Activated T-cell treated with anti-CD3 and anti-CD28 coated beads, Interleukin-2, amount 50 U/mL, for 1 hour (primary cell): ENCODE measurements at places on chromosomes 1 and 21.

- no peak for DNase-seq
Observed at GRCh38 chr1:228873709-228874108, 138.4 kb downstream of the RHOU start.

DNA sequence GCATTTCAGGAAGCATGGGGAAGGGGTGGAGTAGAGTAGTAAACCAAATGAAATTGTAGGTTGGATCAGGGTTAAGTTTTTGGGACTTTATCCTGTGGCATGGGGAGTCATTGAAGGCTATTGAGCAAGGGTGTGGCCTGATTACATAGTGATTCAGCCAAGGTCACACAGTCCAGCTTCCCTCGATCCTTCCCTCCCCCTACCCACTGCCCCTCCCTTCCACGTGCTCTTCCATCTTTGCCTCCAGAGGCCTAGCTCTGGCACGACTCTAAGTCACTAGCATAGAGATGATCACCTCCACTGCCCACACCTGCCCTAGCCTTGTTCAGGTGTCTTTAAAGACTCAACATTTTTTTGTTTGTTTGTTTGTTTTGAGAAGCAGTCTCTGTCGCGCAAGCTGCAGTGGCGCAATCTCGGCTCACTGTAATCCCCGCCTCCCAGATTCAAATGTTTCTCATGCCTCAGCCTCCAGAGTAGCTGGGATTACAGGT is 37.2 kb upstream of the SLC9A1 start:
- no peak for DNase-seq

DNA sequence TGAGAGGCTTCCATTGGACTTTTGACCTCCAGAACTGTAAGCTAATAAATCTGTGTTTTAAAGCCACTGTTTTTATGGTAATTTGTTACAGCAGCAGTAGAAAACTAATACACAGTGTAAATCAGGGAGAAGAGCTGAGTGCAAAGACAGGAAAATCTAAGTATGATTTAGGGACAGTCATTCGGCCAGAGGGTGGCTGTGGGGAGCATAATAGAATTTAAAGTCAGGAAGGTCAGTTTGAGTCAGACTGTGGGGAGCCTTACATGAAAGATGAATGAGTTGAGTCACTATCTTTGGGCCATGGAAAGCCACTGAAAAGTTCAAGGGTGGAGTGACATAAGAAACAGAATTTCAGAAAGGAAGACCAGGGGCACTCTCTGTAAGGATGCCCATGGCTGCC is 52.4 kb upstream of the SSX2IP start:
- no peak for DNase-seq

DNA sequence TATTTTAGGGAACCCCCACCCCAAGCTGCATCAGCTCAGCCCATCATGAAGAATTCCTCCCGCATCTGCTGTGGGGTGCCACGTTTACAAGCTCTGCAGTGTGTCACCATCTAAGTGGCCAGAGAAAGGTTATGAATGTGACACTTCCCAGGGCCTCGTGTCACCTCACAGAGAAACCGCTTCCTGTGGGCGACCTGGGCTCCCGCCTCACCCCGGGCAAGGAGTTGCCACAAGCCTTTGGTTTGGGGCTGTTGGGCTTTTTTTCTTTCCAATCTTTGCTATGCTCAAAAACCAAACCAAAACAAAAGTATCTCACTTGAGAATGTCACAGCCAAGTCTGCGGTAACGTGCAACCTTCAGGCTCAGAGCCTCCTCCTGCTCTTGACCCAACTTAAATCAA is 82.1 kb upstream of the ARHGEF16 start:
- DNase-seq, result no peak

DNA sequence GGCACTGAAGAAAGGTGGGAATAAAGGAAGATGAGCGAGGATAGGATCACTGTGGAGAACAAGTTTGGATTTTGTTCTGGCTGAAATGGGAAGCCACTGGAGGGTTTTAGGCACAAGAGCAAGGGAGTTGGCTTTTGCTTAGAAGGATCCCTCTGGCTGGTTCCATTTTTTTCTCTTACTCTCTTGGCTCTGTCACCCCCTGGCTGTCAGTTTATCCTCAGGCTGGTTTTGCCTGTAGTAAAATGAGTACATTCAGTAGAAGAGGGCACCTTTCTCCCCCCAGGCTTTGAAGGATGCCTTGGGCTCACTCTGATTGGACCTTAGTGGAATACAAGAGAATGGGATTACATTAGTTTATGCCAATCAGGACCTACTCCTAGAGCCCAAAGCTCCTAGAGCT is 17.1 kb downstream of the CACHD1 start:
- DNase-seq, result no peak

- no peak for DNase-seq
Observed at GRCh38 chr1:182229921-182230491, 161.6 kb downstream of the GLUL start.

DNA sequence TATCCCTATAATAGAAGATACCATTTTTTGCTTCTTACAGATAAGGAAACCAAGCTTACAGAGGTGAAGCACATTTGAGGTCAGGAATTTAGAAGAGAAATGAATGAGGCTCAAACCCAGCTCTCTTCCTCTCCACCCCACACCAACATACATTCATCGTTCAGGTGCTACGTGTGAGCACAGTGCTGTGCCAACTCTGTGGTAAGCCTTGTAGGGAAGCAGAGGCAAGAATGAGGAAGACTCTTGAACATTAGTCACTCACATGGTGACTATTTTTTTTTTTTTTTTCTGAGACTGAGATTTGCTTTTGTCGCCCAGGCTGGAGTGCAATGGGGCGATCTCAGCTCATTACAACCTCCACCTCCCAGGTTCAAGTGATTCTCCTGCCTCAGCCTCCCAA is 314.0 kb downstream of the NTNG1 start:
- DNase-seq, result no peak
